ENCODE measurements at places on chromosomes 16 and 17. TPM values are rescaled to one million over a fixed set of nuclear protein-coding genes. Genes with fewer than 3 reads are reported as not detected.

The SCIMP gene
- 7.3 TPM for total RNA-seq

The CCDC200 gene
- not detected for total RNA-seq

The ITGB4 gene
- total RNA-seq = 43.3 TPM

The KRT32 gene
- not detected for total RNA-seq

GRCh38 chr16:56869513-56870275, 4.7 kb downstream of the SLC12A3 start:
- no peaks in the 10 kb centered on the region for H3K36me3 ChIP-seq
- no peak overlapping the region for H3K27ac ChIP-seq
- DNase-seq = peak; percentile 72
- no peak overlapping the region for H3K4me3 ChIP-seq
- no peaks in the 10 kb centered on the region for H3K4me1 ChIP-seq

GRCh38 chr16:85616607-85617321, 3.6 kb downstream of the GSE1 start:
- DNase-seq = peak; percentile 66
- H3K4me1 ChIP-seq = peaks cover 93% of the 10 kb centered on the region
- no peaks in the 10 kb centered on the region for H3K36me3 ChIP-seq
- H3K4me3 ChIP-seq = no peak overlapping the region
- no peaks in the 10 kb centered on the region for H3K27me3 ChIP-seq

GRCh38 chr16:68643847-68644246, 1.3 kb upstream of the CDH3 start:
- H3K4me1 ChIP-seq = peaks cover 19% of the 10 kb centered on the region
- H3K27me3 ChIP-seq = peaks cover 5% of the 10 kb centered on the region
- no peaks in the 10 kb centered on the region for H3K36me3 ChIP-seq
- H3K27ac ChIP-seq = no peak overlapping the region
- H3K4me3 ChIP-seq = no peak overlapping the region

DNA sequence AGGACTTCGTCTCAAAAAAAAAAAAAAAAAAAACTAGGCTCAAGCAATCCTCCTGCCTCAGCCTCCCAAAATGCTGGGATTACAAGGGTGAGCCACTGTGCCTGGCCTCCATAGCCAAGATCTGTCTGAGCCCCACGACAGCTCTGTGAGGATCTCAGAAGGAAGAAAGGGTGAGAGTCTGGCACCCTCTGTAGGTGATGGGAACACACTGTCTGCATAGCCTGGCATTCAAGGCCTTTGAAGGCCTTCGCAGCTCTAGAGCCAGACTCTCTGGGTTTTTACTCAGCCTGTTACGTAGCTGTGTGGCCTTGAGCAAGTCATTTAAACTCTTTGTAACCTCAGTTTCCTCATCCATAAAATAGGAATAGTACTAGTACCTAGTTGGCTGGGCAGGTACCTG, 6.3 kb upstream of the XPO6 start:
- DNase-seq = no peak
- no peaks in the 10 kb centered on the region for H3K36me3 ChIP-seq
- no peak overlapping the region for H3K4me3 ChIP-seq
- no peaks in the 10 kb centered on the region for H3K27me3 ChIP-seq
- H3K4me1 ChIP-seq = no peaks in the 10 kb centered on the region
- H3K27ac ChIP-seq = no peak overlapping the region

DNA sequence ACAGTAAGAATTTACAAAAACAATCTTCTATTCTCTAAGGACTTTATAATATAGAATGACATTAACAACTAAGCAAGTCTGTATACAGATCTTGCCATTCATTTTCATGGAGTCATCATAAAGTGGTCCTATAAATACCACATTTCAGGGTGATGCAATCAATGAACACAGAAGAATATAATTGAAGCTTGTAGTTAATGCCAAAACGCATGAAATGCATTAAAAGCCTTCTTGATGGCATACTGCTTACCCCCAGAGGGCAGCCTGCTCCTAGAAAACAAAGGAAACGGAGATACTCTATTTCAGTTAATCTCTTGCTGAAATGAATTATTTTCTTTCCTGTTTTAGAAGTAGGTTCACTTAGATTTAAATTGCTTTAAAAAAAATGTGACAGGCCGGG, 45.2 kb upstream of the STAC2 start:
- no peak for DNase-seq
- H3K36me3 ChIP-seq = peaks cover 51% of the 10 kb centered on the region
- no peak overlapping the region for H3K4me3 ChIP-seq
- no peaks in the 10 kb centered on the region for H3K27me3 ChIP-seq
- no peaks in the 10 kb centered on the region for H3K4me1 ChIP-seq
- no peak overlapping the region for H3K27ac ChIP-seq

DNA sequence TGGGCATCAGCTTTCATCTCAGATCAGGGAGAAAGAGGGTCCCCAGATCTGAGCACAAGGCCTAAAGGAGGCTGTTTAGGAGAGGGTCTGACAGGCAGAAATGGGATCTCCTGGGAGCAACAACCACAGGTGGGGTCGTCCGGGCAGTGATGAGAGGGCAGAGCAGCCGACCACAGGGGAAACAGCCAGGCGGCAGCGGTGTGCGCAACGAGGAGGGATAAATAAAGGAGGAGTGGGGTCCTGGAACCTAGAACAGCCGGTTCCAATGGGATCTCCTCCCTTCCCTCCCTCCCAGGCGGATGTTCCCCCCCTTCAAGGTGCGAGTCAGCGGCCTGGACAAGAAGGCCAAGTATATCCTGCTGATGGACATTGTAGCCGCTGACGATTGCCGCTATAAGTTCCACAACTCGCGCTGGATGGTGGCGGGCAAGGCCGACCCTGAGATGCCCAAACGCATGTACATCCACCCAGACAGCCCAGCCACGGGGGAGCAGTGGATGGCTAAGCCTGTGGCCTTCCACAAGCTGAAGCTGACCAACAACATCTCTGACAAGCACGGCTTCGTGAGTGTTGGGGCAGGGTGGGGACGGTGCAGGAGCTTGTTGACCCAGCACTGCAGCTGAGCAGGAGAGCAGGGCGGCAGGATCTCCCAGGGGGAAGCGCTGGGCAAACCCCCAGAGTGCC, 1.9 kb downstream of the TBX2 start:
- H3K27ac ChIP-seq = peak overlapping the region; percentile 92
- peaks cover 31% of the 10 kb centered on the region for H3K36me3 ChIP-seq
- peaks cover 78% of the 10 kb centered on the region for H3K27me3 ChIP-seq
- peak overlapping the region; percentile 70 for H3K4me3 ChIP-seq
- H3K4me1 ChIP-seq = peaks cover 52% of the 10 kb centered on the region

DNA sequence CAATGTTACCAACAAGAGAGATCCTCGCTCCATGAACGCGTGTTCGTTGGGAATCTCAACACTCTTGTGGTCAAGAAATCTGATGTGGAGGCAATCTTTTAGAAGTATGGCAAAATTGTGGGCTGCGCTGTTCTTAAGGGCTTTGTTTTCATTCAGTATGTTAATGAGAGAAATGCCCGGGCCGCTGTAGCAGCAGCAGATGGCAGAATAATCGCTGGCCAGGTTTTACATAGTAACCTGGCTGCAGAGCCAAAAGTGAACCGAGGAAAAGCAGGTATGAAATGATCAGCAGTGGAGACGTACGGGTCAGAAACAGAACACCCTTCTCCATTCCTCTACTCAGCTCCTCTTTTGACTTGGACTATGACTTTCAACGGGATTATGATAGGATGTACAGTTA, 13.3 kb downstream of the SOCS1 start:
- no peaks in the 10 kb centered on the region for H3K4me1 ChIP-seq
- DNase-seq = no peak
- H3K27ac ChIP-seq = no peak overlapping the region
- H3K27me3 ChIP-seq = no peaks in the 10 kb centered on the region
- no peaks in the 10 kb centered on the region for H3K36me3 ChIP-seq
- H3K4me3 ChIP-seq = no peak overlapping the region

GRCh38 chr17:57881783-57882351, 32.0 kb upstream of the MRPS23 start:
- no peak overlapping the region for H3K4me3 ChIP-seq
- H3K36me3 ChIP-seq = peaks cover 22% of the 10 kb centered on the region
- no peak for DNase-seq
- peak overlapping the region; percentile 4 for H3K27ac ChIP-seq
- H3K4me1 ChIP-seq = peaks cover 12% of the 10 kb centered on the region

Data from upper lobe of left lung (tissue), 6 donors.